Breast epithelium (tissue), 4 donors: ENCODE measurements at places on chromosomes 7 and 10. TPM values are rescaled to one million over a fixed set of nuclear protein-coding genes. Genes with fewer than 3 reads are reported as not detected.

DNA sequence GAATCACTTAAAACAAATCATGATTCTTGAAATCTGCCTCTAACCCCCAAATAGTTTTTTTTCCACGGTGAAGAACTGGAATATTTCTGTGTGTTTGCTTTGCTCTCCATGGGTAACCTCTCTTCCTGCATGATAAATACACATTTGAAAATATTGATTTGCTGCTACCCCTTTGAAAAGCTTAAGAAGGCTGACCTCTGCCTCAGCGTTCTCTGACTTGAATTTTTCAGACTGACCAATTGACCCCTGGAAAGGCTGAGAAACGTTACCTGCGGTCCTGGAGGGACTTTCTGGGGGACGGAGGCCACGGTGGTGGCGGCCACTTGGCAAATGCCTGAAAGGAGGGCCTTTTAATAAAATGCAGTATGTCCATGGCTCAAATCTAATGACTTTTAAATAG, 520.2 kb downstream of the LRMDA start:
- no peaks in the 10 kb centered on the region for H3K36me3 ChIP-seq
- no peak overlapping the region for H3K27ac ChIP-seq
- H3K4me1 ChIP-seq, result no peaks in the 10 kb centered on the region
- no peak overlapping the region for H3K4me3 ChIP-seq
- H3K27me3 ChIP-seq, result no peaks in the 10 kb centered on the region

Gene ACSM6
- not detected for total RNA-seq

DNA sequence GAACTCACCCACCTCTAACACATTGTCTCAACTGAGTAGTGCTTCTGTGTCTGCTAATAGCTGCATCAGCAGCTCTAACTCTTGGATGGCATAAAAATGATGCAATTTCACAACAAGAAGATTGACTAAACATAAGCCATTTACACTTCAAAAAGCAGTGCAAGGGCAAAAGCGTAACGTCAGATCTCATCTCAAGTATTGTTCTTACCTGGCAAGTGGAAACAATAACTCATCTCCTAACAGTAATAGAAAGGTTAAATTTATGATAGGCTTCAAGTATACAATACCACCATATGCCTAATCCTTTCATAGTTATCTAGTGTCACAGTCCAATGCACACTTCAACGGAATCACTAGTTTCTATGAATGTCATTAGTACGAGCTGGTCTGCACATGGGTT, 14.8 kb downstream of the TPK1 start:
- no peaks in the 10 kb centered on the region for H3K4me1 ChIP-seq
- DNase-seq, result no peak
- H3K4me3 ChIP-seq, result no peak overlapping the region
- H3K36me3 ChIP-seq, result no peaks in the 10 kb centered on the region
- no peaks in the 10 kb centered on the region for H3K27me3 ChIP-seq
- no peak overlapping the region for H3K27ac ChIP-seq

DNA sequence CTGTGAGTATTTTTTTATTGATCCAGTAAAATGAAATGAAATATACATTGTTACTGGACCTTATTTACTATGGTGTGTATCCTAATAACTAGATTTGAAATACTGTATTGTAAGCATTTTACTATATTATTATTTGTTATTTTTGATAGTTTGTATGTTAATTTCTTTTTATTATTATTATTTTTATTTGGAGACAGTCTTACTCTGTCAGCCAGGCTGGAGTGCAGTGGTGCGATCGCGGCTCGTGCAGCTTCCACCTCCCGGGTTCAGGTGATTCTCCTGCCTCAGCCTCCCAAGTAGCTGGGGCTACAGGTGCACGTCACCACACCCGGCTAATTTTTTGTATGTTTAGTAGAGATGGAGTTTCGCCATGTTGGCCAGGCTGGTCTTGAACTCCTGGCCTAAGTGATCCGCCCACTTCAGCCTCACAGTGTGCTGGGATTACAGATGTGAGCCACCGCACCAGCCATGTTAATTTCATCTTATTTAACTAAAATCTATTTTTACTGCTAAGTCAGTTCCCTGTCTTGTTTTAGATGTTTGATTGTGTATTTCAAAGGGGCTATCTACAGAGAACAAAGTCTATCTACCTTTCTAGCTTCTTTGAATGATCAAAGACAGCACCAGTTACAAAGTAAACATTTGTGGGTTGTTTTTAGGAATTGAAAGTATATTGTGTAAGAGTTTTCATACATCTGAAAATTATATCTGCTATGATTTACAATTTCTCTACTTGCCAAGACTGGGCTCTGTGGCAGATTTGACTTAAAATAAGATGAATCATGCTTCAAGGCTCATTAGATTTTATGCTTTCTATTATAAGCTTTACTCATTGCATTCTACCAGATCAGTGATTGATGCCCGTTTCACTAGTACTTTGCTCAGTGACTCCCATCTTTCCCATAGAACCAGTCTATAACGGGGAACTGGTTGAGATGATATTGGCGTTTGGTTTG, 41.6 kb downstream of the CDC123 start:
- H3K4me1 ChIP-seq, result no peaks in the 10 kb centered on the region
- no peak overlapping the region for H3K4me3 ChIP-seq
- no peak overlapping the region for H3K27ac ChIP-seq
- peaks cover 3% of the 10 kb centered on the region for H3K36me3 ChIP-seq

Gene CDK14
- 29.8 TPM for total RNA-seq

- H3K27me3 ChIP-seq, result no peaks in the 10 kb centered on the region
- no peaks in the 10 kb centered on the region for H3K36me3 ChIP-seq
- no peaks in the 10 kb centered on the region for H3K4me1 ChIP-seq
- no peak overlapping the region for H3K27ac ChIP-seq
These were observed 115.1 kb downstream of the AGMO start for GRCh38 chr7:15446722-15447121.
